ENCODE measurements at places on chromosomes 11 and 22.
A peak's percentile ranks its signal among the peaks of the same experiment; 100 is the strongest.

GRCh38 chr11:65779919-65780769 lies 632 bp downstream of the AP5B1 start:
- DNase-seq = peak; percentile 74

DNA sequence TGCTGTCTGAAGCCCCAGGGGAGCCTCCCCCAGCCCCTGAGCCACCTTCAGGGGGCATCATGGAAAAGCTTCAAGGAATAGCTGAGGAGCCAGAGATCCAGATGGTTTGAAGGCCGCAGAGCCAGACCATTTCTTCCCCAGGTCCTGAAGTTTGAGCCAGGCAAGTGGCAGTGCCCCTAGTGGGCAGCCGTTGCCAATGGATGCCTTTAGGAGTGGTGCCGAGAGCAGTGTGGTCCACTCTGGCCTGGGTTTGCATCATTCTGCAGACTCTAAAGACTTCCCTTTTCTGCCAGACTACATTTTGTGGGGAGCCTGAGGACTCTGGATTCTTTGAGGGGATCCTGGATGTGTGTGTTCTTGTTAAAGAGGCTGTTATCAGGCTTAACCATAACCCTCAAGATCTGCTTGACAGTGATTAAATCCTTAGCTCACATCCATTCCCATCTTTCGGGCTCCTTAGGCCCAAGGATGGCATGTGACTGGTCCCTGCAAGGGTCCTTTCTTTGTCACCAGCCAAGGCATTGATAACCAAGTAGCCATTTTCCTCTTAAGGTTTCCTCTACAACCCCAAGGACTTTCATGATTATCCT lies 13.1 kb downstream of the HINFP start:
- no peak for DNase-seq

- no peak for DNase-seq
Measured at GRCh38 chr11:45922425-45923082, at the start of gene LARGE2. Gene LARGE2, plus strand, starts transcription at chr11:45922656. Its CDS starts 227 bp downstream, at chr11:45922883.

- no peak for DNase-seq
Measured at GRCh38 chr11:116688202-116688540, 84.6 kb downstream of the BUD13 start.

DNA sequence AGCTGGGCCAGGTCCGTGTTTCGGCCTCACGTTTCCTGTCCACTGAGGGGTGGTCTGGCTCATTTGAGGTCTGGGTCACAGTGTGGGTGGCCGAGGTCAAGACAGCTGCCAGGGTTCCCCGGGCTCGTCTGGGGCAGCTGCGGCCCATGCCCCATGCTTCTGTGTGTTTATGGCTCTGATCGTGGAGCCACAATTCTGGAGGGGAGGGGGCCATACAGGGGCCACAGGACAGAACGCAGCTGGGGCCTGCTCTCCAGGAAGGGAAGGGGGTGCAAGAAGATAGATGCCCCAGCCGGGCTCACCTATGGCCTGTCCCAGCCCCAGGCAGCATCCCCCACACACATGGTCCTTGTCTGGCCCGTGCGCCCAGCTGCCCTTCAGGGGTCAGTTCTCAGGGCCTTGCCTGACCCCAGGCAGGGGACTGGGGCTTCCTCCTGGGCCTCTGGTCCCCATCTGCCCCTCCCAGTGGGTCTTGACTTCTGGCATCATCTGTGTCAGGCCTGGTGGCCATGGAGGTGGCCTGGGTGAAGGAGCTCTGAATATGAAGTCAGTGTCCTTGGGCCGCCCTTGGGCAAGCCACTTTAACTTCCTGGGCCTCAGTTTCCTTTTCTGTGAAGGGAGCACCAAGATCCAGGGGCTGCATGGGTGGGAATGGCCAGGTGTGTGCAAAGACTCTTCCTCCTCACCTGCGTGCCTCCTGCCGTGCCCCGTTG lies 8.4 kb downstream of the TSPAN32 start:
- DNase-seq = no peak
